Ureter (tissue), 1 donor: ENCODE measurements at places on chromosomes 3 and 15. TPM values are rescaled to one million over a fixed set of nuclear protein-coding genes. Genes with fewer than 3 reads are reported as not detected.

GRCh38 chr3:181458857-181459256 is 252.9 kb upstream of the SOX2 start:
- no peak for DNase-seq

Gene PPM1L
- 16.3 TPM for total RNA-seq

Gene TIGIT
- 0.78 TPM for total RNA-seq

Gene LDHAL6B
- total RNA-seq: not detected

- no peak for DNase-seq
Measured at GRCh38 chr15:48643206-48643605, 2.3 kb downstream of the FBN1 start.

GRCh38 chr3:160754855-160755747 is 930 bp upstream of the PPM1L start:
- DNase-seq: peak; percentile 94

DNA sequence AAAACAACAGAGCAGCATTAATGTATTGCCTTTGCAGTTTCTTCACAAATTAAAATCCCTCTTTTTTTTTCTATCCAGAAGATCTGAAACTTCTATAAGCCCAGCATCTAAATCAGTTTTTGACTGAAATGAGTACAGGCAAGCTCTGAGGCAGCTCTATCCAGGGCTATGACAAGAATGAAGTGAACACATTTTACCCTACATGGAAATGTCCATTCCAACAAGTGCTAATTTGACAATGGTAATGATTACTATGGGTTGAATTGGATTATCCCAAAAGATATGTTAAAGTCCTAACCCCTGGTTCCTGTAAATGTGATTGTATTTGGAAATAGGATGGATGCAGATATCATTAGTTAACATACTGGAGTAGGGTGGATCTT is 115.7 kb downstream of the RPL22L1 start:
- DNase-seq: no peak

DNA sequence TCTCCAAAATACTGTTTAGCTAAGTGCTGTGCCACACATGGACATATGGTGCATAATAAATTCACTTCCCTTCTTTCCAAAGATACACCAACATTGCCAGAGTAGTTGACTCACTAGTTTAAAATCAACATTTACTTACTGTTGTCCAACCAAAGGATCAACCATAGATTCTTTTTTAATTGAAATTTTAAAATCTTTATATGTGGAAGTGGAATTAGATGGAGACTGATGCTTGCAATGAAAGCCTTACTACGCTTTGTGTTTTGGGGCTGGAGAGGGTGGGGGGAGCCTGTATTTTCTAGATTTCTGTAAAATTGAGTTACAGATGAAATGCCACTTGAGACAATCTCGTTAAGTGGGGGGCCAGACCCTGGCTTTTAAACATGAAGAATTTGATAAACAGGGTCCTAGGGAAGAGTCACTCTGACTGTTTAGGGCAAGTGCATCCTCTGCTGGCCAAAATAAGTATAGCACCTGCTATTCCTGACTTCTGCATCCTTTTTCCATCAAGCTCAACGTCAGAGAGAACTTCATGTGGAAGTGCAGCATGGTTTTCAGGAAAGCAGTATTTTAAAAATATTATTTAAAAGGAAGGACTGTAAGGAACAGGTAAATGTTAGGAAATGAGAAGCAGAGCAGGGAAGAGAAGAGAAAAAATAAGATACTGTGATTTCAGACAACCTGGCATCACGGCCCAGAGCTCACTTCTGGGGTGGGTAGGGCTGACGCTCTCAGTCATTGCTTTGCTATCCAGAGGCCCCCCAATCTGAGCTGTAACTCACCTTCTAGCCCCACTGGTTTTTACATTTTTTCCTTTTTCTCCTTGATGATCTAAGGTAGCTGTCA is 76.7 kb downstream of the BOC start:
- no peak for DNase-seq
